NCI-H82 (cell line): ENCODE measurements at places on chromosomes 1 and 21.

DNA sequence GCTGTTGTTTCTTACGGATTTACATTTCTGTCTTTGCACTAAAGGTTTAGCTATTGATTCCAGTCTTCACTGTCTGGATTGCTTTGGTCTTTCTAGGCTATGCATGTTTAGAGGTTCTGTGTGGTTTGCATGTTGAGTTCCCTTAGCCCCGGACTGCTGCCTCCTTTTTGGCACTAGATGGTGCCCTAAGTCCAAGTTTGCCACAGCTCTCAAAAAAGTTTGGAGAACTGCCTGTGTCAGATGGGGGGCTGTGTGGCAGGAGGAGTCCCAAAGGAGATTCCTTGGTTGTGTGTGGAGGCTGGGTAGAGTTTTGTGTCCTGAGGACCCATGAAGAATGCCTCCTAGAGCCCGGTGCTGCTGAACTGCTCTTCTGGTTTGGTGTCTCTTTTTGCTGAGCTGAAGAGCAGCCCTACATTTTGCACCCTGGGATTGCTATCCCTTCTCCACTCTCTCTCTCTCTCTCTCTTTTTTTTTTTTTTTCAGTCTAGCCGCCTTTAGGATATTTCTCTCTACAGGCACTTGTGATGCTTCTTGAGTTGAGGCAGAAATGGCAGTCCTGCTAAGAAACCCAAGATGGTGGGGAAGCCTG is 74.4 kb downstream of the PTGS2 start:
- peak; percentile 73 for DNase-seq

GRCh38 chr1:110300412-110301085 is 38.6 kb upstream of the RBM15 start:
- peak; percentile 99 for DNase-seq

GRCh38 chr1:64357422-64357821 is 112.5 kb upstream of the CACHD1 start:
- no peak for DNase-seq

DNA sequence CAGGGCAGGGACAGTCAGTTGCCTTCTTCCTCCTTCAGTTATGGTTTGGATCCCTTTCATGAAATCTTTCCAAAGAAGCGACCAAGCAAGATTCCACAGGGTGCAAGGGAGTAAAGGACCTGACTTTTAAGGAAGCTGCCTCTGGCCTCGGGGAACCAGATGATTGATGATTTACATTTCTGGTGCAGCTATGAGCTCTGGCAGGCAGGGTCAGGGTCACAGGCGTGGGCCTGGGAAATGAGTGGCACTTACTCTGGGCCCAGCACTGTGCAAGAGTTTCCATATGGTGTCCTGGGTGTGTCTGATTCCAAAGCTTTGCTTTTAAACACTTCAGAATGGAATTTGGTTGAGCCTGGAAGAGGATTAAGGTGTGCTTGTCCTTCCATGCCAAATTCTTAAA is 7.2 kb upstream of the CRABP2 start:
- no peak for DNase-seq

DNA sequence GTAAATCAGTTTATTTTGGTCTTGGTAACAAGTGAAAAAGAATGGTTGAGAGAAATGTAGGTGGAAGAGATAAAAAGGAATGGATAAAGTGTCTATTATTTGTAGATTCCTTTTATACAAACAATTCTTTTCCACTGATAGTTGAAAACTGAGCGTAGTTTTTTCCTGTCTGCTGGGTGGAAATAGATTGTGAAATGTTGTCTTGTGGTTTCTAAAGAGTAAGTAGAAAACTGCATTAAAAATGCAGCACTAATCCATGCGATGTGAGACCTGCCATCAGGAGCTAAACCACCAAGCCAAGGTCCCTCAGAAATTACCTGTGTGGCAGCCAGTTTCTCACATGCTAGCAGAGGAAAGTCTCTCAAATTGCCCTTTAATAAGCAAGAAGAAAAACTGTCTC is 103.2 kb upstream of the SLC44A3 start:
- DNase-seq: no peak

GRCh38 chr1:166999075-166999474 is 10.0 kb downstream of the MAEL start:
- DNase-seq: no peak

DNA sequence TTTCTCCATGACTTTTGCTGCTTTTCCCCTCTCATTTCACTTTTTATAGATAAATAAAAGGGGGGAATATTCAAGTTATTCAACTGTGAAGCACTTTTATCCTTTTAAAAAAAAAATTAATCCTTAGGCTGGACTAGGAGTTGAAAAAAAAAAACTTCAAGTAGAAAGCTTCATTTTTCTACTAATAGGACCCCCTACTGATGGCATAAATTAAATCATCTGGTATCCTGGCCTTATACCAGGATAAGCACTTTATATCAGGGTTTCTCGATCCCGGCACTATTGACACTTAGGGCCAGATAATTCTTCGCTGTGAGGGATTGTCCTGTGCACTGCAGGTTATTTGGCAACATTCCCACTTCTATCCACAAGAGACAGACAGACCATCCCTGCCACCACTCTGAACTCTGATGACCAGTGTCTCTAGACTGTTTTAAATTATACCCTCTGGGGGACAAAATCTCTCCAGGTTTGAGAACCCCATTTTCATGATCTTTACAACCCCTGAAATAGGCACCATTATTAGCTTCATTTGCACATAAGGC is 17.6 kb downstream of the USP33 start:
- peak; percentile 48 for DNase-seq

- no peak for DNase-seq
Observed at GRCh38 chr1:109929170-109929569, 18.5 kb downstream of the CSF1 start.

DNA sequence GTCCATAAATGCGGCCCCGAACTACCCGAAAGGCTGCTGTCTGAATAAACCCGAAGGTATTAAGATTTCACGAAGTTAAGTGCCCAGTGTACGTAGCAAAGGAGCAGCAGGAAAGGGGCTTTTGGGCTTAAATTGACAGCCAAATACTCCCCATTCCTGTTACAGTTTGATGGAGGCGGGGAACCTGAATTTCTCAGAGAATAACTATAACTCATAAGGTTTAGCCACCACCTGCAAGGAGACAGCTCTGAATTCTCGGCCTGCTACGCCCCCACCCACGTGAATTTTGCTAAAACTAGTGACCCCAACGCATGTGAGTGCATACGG is 5.2 kb downstream of the GFI1 start:
- peak; percentile 37 for DNase-seq

- DNase-seq: peak; percentile 32
Observed at GRCh38 chr1:230708631-230709580, 5.0 kb downstream of the AGT start.

GRCh38 chr1:225928186-225929175 is 4.4 kb upstream of the PYCR2 start:
- DNase-seq: peak; percentile 83

DNA sequence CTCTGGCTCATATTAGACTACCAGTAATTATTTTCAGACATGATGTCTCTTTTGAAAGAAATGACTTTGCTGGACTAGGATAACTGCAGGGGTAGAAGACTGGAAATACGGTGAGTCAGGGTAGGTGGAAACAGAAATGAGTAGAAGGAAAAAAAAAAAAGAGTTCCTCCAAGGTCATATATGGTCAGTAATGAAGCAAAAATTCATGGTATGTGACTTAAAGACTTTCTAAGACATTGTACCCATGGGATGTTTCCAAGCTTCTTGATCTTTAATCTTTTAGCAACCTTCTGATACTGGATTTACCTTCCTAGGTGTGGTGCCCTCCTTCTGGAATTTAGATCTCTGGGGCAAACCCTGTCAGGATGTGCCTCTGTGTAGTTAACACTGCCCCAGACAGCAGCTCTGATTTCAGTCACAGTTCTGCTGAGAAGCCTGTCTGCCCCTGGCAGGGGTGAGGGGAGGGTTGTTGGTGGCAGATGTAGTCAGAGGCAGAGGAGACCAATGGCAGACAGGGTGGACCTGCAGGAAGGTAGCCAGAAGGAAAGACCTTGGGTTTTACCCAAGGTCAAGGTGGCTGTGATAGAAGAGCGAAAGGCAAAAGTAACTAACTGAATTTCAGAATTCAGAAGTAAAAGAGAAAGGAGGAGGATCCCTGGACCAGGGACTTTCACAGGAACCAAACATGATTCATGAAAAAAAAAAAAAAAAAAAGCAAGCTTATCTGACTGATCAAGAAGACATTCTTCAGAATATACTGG is 44.1 kb upstream of the BCL10 start:
- no peak for DNase-seq

DNA sequence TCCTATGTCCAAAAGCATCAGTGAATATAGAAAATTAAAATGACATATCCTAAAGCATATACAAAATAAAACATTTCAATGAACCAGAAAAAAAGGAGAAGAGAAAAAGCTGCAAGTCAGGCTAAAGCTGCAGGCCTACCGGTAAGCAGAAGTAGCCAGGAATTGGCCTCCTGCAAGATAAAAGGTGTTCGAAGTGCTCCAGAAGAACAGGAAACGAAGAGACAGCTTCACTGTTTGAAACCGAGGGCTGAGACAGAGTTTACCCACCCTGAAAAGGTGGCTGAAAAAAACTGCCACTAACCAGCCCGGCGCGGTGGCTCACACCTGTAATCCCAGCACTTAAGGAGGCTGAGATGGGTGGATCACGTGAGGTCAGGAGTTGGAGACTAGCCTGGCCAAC is 37.4 kb downstream of the NSL1 start:
- no peak for DNase-seq

GRCh38 chr1:230587061-230587460 is 55.2 kb upstream of the COG2 start:
- no peak for DNase-seq

DNA sequence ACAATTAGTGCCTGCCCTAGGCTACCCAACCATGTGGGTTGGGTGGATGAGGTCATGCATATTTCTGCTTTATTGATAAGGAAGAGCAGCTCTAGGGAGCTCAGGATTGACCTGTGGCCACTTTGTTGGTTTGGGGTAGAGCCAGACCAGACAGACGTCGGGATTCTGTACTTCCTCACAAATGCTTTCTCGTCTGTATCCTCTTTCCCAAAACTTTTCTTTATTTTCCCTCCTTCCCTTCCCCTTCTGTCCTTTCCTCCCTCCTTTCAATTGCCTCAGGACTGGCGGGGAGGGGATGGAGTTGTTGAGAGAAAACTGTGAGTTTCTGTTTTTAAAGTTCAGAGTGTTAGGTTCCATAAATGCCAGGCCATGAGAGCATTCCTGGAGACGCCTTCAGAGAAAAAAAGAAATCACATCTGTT is 68.0 kb downstream of the UCK2 start:
- DNase-seq: no peak

- no peak for DNase-seq
Observed at GRCh38 chr1:156639601-156640101, 2.3 kb upstream of the BCAN start.

DNA sequence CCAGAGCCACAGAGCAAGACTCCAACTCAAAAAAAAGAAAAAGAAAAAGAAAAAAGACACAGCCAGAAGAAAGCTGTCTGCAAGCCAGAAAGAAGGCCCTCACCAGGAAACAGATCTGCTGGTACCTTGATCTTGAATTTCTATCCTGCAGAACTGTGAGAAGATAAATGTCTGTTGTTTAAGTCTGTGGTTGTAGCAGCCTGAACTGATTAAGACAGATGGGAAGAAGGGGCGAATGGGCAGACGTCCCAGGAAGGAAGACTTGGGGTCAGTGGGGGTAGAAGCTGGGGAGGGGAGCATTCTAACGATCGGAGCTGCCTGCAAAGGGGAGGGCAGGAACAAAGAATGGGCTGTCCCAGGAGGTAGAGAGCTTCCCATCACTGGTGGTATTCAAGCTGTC is 6.3 kb downstream of the SLC2A7 start:
- DNase-seq: no peak

- no peak for DNase-seq
Observed at GRCh38 chr1:42942444-42942843, 16.2 kb downstream of the SLC2A1 start.

- DNase-seq: no peak
Observed at GRCh38 chr21:35026617-35027562, 22.2 kb downstream of the RUNX1 start.

DNA sequence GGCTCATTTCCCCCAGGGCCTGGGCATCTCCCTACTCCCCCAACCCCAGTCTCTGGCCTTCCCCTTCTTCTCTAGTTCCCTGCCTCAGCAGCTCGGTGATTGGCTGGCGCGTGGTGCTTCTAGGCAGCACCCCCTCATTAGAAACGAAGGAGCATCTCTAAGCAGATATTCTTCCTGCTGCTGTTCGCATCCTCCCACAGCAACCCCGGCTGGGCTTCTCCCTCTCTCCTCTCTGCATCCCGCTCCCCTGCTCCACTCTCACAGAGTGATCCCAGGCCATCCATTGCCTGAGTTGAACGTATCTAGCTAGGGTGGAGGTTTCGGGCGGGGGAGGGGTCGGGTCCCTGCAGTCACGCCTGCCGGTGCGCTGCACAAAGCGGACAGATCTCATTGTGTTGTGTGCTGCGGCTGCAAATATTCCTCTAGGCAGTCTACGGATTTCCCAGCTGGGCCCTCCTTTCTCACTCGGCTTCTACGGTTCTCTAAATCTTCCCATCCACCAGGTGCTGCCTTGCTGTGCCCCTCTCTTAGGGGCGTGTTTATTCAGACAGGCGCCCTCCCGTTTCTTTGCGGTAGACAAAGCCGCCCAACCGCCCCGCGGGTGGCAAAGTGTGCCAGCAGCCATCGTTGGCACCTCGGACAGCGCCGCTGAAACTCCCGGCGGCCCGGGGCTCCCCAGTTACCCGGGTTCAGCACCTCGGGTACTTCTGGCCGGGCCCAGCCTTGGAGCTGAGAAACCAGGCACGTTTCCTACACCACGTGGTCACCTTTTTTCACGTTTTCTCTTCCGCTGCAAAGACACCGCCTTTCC is 2.2 kb downstream of the CACNA1E start:
- DNase-seq: peak; percentile 48

- DNase-seq: no peak
Observed at GRCh38 chr1:88472298-88472697, 211.8 kb upstream of the PKN2 start.

DNA sequence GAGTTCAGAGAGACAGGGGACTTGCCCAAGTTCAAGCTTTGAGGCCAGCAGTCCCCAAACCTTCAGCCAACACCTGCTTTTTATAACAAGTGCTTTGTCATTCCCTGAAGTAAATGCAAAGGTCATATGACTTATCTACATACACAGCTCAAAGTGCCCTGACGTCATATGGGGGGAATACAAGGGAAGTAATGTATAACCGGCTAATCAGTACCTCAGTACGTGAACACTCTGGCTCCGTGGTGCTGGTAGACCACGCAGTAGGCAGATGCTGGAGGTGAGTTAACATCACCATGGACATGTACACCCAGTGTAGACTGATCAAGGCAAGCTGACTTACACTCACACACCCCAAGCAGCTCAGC is 60.0 kb downstream of the BACE2 start:
- DNase-seq: no peak

DNA sequence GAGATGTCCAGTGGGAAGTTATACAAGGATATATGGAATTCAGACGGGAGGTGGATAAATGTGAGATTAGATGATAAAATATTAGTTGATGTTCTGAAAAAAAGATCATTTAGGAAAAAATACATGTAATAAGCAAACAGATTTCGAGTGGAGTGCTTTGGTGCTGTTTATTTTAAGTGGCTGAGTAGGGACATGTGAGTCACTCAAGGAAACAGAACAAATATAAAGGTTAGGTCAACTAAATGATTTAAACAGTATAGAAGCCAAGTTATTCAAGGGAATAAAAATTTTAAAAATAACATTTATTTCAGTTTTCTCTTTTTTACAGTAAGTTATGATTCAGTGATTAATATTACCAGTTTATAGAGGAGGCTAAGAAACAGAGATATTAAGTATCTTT is 1046.7 kb upstream of the B3GALT2 start:
- no peak for DNase-seq
